ENCODE measurements at places on chromosomes 1 and 21. TPM values are rescaled to one million over a fixed set of nuclear protein-coding genes. Genes with fewer than 3 reads are reported as not detected.

Gene SPRR2A
- total RNA-seq: not detected

- no peak for DNase-seq
Measured at GRCh38 chr1:54096227-54096876, 42.9 kb downstream of the TCEANC2 start.

DNA sequence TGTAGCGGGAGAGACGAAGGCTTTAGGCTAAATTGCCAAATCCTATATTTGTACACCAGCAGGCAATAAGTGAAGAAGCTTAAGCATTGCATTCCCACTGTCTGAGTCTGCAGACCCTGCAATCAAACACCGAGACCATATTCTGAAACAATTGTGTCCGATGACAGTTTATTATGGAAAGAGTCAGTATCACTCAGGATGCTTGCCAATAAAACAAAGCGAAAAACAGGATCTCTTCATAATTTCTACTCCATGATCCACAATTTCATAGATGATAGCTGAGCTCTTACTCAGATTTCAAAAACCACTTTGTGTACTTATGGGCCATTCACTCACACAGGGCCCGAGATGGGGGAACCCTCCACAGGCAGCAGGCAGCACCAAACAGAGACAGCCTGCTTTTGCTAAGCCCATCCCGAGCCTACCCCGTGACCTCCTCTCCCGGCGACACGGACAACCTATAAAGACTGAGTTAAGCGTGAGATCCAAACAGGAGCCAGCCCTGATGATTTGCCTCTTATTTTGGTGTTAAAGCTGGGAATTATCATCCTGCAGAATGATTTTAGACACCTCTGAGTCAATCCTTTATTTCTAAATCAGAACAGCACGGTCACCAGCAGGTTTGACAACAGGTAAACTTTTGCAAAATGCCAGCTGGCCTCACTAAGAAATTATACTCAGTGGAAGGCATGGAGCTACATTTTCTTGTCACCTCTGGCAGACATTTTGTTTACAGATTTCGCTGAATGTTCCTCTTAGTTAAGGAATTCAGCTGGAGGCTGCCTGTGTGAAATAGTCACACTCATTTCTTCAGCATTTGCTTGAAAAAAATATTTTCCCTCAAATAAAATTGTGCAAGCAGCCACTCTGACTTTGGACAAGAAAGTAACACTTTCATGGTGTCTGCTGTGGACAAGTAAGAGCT is 212.4 kb downstream of the GPATCH2 start:
- no peak for DNase-seq

DNA sequence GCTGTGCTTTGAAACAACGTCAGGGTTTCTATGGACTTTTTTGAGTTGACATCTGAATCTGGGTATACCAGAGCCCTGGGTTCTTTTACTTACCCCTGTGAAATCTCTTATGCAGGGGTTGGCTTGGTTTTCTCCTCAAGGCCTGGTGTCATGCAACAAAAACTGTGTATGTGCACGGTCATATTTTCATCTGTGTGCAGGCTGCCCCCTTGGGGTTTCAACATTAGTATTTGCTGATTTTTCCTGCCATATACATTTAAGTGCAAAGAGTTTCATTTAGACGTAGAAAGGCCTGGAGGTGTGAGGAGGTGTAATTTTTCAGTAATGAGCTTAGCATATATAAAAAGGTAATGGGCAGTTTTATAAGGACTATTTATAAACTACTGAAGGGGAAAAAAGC is 22.0 kb upstream of the ZBTB18 start:
- no peak for DNase-seq

DNA sequence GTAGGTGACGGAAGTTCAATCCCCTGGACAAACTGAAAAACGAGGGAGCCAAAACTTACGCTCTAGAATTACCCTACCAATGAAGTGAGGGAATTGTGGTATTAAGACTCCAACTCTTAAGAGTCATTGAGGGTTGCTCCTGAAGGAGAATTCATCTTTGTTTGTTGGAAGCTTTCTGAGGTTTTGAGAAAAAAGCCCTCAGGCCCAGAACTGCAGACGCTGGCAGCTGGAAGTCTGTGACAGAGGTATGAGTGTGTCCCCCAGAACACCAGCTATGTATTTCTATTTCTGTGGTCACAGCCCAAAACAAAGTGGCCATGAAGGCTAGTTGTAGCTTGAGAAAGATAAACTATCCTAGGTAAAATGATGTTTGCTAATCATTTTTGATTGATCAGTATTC is 438.8 kb upstream of the B3GALT2 start:
- DNase-seq: no peak

DNA sequence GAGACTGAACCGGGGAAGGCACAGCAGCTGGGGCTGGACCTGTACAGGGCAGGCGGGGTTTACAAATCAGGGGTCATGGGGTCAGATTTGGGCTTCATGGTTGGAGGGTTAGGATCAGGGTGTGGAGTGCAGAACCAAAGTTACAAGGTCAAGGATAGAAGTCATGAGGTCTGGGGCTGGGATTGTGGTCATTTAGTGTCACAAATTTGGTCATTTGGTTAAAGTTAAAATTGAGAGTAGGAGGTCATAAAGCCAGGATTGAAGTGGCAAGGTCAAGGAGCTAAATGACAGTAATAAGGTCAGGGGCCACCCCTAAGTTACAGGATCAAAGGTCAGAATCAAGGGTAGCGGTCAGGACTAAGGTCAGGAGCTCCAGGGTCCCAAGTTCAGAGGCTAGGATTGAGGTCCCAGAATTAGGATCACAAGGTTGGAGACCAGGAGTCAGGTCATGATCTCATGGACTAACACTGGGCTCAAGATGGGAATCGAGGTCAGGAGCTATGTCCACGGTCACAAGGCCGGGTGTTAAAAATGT is 20.4 kb downstream of the SERINC2 start:
- peak; percentile 48 for DNase-seq

DNA sequence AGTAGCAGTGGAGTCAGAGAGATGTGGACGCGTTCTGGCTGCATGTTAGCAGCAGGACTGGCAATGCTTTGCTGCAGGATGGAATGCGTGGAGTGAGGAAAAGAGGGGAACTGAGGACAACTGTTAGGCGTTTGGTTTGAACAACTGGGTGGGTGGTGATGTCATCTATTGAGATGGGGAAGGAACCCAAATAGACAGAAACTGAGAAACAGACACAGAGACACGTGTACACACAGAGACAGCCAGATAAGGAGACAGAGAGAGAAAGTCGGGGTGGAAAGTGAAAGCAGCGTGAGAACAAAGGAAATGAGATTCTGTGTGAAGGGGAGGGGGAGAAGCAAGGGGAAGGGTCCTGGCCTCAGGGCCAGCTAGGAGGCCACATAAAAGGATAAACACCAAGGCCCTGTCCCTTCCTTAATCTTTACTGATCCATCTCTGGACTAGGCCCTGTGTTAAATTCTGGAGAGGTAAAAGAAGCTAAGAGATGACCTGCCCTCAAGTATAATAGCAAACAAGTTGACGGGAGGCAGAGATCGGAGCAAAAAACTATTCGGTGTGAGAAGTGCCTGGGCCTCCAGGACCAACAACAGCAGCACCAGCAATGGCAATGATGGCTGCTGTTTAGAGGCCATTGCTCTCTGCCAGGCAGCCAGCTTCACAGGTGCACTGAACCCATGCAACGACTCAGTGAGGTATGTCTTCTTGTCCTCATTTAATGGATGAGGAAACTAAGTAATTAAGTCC is 31.6 kb downstream of the VWA5B1 start:
- DNase-seq: peak; percentile 8
